Body of pancreas (tissue), 4 donors: ENCODE measurements at places on chromosomes 16 and 17. TPM values are rescaled to one million over a fixed set of nuclear protein-coding genes. Genes with fewer than 3 reads are reported as not detected.

- no peak for DNase-seq
Measured at GRCh38 chr17:79370594-79370993, 240.3 kb downstream of the RBFOX3 start.

DNA sequence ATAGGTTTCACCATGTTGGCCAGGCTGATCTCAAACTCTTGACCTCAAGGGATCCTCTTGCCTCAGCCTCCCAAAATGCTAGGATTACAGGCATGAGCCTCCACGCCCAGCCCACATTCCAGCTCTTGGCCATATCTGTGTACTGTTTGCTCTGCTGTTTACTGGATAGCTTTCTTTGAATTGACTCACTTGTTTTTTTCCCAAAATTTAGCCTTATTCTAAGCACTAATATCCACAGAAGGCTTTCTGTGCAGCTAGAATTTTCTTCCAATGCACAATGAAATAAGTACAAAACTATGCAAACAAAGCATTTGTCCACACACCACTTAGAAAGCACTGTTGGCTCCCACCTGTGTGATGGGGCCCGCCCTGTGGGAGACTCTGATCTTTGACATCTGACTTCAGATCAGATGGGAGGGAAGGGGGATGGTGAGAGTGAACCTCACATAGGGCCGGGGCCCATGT is 72.2 kb downstream of the CLEC16A start:
- no peak for DNase-seq

DNA sequence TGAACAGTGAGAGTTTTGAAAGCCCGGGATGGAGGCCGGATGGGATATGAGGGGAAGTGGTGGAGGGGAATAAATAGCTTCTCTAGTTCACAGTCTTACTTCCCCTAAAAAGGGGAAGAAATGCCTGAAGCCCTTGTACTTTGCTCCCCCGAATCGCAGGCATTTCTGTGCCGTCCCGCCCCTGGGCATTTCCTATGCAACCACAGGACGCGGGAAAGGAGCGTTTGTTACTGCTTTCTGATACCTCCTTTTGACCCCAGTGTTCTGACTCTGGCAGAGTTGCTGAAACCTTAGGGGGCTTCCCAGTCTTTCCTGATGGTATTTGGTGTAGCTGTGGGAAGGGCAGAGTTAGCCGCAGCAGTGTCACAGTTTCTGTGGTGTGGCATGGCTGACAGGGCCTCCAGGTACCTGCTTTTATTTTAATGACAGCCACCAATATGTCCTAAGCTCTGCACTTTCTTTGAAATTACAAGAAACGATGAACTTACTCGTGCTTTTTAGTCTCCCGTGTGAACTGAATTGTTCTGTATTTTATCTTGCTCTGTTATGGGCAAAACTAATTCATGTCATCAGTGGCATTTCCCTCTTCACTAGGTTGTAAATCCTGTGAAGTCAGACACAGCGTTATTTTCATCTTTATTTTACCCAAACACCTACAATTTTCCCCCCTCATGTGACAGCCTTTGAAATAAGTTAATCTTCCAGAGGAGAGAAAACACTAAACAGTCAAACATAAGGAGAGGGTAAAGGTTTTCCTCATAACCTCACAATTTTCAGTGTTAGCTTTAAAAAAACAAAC is 27.1 kb downstream of the USP10 start:
- DNase-seq = no peak

DNA sequence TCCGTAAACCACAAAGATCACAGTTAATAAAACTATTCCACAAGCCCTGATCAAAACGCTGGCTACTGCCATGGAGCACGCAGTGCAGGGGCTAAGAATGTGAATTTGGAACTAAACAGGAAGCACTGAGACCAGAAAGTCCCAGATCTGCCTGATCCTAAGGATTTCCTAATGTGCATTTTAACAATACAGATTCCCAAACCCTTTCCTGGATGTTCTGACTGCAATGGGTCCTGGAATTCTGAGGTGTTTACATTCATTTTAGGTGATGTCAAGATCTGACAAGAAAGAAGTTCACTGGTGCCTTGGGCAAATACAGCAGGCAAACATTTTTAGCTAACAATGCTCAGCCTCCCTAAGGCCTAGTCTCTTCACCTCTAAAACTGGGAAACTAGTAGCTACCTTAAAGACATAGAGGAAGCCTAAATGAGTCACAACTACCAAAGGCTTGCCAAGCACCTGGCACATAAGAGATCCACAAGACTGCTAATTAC is 10.3 kb downstream of the NSMCE1 start:
- no peak for DNase-seq

- DNase-seq = no peak
Measured at GRCh38 chr16:26374279-26374925, 682.6 kb downstream of the HS3ST4 start.

DNA sequence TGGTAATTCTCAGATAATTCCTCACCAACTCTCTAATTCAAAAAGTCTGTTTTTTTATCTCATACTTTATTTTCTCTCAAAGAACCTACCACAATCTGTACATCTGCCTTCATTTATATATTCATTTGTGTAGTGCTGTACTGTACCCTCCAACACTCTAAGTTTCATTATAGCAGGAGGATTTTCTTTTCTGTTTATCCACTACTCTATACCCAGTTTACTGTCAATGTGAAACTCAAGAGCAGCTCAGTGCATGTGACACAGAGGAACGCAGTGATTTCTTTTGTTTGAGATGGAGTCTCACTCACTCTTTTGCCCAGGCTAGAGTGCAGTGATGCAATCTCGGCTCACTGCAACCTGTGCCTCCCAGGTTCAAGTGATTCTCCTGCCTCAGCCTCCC is 117.8 kb downstream of the ADAMTS18 start:
- no peak for DNase-seq

DNA sequence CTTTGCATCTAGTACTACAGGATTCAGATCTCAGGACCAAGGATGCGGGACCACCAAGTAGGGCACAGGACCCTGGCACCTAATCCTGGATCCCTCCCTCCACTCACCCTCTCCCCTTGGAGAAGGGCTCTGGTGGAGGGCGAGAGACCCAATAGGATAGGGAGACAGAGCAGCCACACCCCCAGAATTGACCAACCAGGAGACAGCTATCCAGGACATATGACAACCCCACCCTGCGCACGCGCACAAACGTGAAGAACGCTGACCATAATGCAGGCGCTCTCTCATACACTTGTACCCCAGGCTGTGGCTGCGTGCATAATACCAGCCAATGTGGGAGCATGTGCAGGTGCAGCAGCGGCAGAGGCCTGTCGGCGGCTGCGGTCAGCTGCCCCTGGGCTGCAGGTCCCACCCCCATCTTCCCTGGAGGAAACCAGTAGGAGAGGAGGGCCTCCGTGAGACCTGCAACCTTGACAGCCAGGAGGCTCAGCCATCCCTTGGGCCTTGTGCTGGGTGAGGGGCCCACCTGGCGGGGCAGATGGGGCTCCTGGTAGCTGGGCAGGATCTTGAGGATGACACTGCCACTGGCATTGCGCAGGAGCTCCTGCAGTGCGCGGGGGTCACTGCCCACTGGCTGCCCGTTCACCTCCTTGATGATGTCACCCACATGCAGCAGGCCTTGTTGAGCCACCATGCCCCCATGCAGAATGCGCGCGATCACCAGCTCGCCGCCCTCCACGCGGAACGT is 25.4 kb downstream of the MPP2 start:
- DNase-seq = no peak

DNA sequence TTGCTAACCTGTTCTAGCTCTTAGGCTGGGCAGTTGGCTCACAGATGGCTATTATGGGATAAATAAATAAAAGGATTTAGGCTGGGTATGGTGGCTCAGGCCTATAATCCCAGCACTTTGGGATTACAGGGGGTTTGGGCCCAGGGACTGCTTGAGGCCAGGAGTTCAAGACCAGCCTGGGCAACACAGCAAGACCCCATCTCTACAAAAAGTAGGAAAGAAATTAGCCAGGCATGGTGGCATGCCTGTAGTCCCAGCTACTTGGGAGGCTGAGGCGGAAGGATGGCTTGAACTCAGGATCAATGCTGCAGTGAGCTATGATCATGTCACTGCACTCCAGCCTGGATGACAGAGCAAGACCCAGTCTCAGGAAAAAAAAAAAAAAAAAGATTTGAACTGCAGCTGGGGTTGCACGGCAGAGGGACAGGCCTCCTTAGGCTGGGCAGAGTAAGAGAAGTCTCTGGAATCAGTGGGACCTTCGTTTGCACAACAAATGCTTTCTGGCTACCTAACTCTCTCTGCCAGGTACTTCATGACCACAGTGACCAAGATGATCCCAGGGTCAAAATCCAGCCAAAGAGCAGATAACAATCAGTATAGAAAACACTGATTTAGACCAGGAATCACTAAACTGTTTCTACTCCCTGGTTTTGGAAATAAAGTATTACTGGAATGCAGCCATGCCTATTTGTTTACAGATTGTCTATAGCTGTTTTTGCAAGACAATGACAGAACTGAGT is 6.8 kb downstream of the RUSF1 start:
- DNase-seq = no peak

DNA sequence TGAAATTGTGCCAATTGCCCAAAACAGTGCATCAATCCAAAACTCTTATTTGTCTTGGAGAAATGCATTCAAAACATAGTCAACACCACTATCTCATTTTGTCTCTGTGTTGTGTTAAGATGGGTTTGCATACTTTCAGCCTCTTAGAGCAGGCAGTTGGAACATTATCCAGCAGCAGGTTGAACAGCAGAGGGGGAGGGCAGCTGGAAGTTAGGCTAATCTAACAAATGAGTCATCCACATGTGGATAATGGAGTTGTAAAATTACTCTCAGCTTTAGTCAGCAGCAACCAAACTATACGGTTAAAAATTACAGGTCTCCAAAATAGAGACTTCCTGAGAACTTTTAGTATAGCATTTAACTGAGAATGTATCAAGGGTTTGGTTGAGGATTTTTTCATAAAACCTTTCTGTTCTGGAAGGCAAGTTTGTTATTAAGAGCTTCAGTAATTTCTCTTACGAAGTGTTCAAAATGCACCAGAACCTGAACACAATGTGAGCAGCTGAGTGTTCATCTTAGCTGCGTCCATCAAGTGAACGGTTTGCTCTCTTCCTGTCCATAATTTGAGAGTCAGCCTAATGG is 46.3 kb downstream of the PRKCA start:
- DNase-seq = peak; percentile 66

DNA sequence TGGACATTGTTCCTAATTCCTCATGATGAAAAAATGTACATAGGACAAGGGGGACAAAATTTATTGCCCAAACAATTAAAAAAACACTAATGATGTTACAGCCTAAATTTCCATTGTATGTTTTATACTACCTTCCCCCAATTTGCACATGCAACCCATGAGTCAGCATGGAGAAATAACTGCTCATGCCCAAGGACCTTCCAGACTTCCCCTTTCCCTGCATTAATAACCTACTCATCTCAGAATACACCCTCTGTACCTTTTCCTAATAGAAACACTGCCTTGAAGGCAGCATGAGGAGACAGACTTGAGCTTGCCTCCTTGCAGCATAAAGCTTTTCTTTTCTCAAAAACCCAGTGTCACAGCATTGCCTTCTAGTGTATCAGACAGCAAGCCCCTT is 2402.8 kb downstream of the TP53TG3F start:
- DNase-seq = no peak

DNA sequence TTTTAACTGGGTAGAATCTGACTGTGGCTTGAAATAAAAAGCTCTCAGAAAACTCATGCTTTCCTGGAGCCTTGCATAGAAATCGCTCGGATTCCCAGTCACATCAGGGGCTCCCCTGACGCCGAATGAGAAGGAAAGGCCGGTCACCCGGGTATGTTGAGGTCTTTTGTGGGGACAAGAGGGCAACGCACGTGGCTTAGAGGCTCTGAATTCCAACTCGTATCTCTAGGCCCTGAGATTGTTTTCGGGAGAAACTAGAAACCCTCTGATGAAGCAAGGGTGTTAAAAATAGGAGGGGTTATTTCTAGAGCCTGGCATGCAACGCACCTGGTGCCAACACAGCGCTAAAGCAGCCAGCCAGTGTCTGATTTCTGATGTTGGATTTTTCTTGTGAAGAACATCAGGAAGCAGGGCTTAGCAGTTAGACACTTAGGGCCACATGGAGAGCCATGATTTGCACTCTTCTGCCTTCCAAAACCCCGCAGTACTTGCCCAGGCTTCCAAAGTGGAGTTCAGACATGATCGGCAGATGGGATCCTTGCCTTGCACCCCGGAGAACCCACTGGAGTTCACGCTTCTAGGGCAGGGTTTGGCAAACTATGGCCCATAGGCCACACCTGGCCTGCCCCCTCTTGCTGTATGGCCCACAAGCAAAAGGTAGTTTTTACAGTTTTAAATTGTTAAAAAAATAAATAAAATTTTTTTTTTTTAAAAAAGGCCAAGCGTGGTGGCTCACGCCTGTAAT is 12.6 kb downstream of the CACNG1 start:
- no peak for DNase-seq

DNA sequence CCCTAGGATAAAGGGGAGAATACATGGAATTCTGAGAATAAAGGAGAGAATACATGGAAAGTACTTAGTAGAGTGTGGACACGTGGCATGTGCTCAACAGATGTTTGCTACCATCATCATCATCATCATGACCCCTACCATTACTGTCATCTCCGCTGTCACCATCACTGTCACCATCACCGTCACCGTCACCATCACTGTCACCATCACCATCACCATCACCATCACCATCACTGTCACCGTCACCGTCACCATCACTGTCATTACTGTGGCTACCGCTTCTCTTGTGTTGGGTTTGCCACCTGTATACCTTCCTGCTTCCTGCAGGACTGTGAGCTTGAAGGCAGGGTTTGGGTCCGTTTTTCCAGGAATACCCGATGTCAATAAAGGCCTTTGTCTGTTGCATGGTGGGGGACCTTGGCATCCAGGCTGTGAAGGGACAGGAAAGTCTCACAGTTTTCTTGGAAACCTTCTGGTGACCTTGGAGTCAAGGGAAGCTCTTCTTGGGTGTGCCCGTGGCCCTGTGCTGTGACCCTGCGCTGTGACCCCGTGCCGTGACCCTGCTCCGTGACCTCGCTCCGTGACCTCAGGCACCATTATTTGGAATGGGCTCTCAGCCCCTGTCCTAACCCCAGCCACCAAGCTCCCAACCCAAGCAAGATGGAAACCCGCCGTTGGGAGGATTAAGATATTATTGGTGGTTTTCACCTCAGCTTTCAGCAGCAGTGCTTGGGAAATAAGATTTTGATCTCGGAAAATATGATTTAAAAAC is 14.4 kb downstream of the CMIP start:
- no peak for DNase-seq

GRCh38 chr17:77891602-77892001 is 66.9 kb upstream of the TNRC6C start:
- no peak for DNase-seq

- no peak for DNase-seq
Measured at GRCh38 chr16:10678655-10679054, 16.1 kb downstream of the TEKT5 start.

GRCh38 chr16:89495121-89495520 is 4.8 kb upstream of the ANKRD11 start:
- no peak for DNase-seq

TNS4 gene
- total RNA-seq = not detected

CBX8 gene
- total RNA-seq = 1.6 TPM

CYBC1 gene
- 68.2 TPM for total RNA-seq

KRT16 gene
- 4.2 TPM for total RNA-seq

CPHXL gene
- total RNA-seq = not detected

ATP6V0C gene
- total RNA-seq = 38.9 TPM

LGALS9 gene
- 6.3 TPM for total RNA-seq

MPO gene
- not detected for total RNA-seq
